ENCODE measurements at places on chromosomes 3 and 15.

GRCh38 chr15:43292375-43293078 is 25.8 kb upstream of the TGM5 start:
- DNase-seq = no peak

GRCh38 chr3:128607710-128608048 is 42.9 kb downstream of the RPN1 start:
- DNase-seq = no peak

DNA sequence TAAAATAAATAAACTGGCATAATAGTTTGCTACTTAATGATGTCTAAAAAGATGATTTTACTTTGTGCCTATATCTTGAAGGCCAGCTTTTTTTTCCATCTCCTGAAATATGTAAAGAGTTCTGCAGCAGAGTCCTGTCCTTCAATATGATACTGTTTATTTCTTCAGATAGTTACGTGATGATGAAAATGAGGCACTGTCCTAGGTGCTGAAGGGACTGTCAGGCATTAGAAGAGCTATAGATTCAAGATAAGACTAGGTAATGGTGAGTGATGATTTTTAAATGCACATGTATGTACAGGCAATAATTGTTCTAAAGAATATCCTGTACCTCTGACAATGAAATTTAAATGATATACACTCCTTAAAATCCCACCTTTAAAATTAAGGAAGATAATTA is 326.9 kb upstream of the DNAJC19 start:
- peak; percentile 9 for DNase-seq

DNA sequence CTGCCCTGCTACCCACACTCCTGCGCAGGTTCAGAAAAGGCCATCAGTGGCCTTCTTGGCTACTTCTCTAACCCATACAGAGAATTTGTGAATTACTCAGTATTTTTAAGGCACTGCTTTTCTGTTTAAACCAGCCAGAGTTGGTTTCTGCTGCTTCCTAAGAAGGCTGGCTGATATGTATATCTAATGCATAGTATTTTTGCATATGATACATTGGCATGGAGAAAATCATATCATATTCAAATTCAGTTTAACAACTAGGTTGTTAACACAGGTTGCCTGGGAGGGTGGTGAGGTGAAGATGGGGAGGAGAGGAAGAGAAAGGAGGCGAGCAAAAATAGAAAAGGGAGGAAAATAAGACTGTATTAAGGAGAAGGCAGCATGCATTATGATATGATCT is 132.8 kb upstream of the ADPGK start:
- DNase-seq = no peak

GRCh38 chr3:67090474-67090873 is 92.4 kb downstream of the KBTBD8 start:
- no peak for DNase-seq

DNA sequence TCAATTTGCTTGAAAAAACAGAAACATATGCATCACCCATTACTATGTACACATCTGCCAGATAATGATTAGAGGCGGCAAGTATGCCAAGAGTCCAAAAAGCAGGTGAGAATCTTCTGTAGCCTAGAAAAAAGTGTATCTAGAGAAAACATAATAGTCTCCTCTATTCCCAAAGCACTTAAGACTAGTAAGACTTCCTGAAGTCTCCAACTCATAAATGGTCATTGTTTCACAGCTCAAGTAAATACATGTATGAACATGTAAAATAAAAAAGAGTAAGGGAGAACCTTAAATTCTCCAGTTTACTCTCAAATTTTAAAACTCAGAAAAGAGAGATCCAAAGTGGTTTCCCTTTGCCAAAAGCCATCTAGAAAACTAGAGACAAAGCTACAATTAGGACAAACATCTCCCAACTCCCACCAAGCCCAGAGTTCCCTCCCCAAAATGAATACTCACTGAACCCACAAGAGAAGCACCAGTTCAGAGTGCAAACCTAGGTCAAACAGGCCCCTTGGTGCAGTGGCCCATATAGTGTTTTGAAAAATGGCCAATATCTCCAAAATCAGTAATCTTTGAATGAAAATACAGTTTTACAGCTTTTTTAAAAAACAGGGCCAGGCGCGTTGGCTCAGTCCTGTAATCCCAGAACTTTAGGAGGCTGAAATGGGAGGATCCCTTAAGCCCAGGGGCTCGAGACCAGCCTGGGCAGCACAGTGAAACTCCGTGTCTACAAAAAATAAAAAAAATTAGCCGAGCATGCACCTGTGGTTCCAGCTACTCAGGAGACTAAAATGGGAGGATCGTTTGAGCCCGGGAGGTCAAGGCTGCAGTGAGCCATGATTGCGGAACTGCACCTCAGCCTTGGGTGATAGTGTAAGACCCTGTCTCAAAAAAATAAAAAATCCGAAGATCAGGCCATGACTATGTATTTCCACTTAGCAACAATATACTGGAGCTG is 11.0 kb upstream of the MAP4 start:
- no peak for DNase-seq

- no peak for DNase-seq
These were observed 397.4 kb upstream of the TPM1 start for GRCh38 chr15:62644889-62645742.

DNA sequence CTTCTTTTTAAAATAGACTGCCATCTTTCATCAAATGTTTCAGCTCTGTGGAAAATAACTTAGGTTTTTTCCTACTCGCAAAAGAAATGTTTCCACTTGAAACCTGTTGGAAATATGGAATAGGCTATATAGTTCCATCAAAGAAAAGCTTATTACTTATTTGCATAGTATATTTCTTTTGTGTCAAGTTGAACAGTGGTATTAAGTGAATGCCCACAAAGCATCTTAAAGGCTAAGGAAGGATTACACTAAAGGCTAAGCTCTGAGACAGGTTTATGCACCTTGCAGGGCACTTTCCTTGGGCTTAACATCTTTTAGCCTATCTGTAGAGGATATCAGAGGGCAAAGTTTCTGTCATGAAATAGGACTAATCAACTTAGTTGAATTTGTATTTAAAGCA is at the start of gene SAMD7:
TSS of gene SAMD7 (plus strand) at position 301 of the 400 bp plus-strand sequence. CDS start 7,927 bp downstream, outside the sequence.
- no peak for DNase-seq

GRCh38 chr15:96363707-96364106 is 33.2 kb downstream of the NR2F2 start:
- no peak for DNase-seq

DNA sequence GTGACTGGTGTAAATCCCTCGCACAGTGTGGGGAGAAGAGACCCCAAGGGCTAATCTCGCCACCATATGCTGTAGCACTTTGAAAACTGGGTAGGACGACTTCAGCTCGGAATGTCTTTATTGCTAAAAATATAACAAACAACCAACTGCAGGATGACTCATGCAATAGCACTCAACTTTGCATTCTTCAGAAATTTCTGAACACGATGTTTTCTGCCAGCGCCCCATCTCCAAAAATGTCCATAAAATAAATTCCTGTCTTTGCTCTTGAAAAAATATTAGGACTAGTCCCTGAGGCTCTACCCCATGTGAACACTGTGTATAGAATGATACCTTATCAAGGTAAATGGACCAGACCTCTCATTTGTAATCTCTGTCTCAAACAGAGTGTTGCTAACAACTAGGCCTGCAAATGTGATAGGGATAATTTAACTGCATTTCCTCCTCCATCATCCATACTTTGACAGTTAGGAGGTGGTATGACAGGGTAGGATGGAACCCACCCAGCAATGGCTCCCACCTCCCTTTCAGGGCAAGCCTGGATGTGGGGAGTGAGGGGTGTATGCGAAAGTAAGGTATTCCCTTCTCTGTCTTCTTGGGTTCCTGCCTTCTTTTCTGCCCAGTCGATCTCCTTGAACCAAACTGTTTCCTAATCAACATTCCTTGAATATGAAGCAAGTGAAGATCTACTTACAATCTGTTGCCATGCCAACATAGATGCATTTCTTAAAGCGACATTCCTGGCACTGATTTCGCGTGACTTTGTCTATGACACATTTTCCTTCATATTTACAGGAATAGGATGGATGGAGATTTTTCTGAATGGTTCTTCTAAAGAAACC is 201.1 kb downstream of the NR1D2 start:
- DNase-seq = peak; percentile 92

GRCh38 chr3:23183731-23184130 is 19.4 kb upstream of the UBE2E2 start:
- DNase-seq = peak; percentile 77

All from cardiac muscle cell (in vitro differentiated cells and primary cell).